Liver (tissue), 10 donors: ENCODE measurements at places on chromosomes 4 and X. TPM values are rescaled to one million over a fixed set of nuclear protein-coding genes. Genes with fewer than 3 reads are reported as not detected.

DNA sequence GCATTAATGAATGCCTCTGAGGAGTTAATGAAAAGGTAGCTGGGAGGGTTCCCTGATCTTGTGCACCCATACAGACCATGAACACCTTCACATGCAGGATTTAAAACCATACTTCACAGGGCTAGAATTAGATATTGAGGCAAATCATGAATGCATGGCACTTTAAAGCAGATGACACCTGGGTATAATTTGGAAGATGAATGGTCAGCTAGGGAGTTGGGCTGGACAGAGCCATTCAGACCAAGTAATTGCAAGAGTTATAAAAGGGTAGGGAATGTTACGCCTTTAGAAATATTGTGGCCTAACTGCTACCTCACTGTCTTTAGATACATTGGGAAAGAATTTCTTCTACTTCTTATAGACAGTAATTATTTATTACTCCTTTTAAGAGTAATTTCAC, 89.1 kb upstream of the ZNF827 start:
- H3K27ac ChIP-seq, result no peak overlapping the region
- DNase-seq, result no peak
- no peaks in the 10 kb centered on the region for H3K4me1 ChIP-seq
- H3K27me3 ChIP-seq, result no peaks in the 10 kb centered on the region
- H3K36me3 ChIP-seq, result no peaks in the 10 kb centered on the region

GRCh38 chr4:147779451-147779850, 47.6 kb downstream of the ARHGAP10 start:
- H3K27me3 ChIP-seq, result no peaks in the 10 kb centered on the region
- no peak overlapping the region for H3K4me3 ChIP-seq
- H3K36me3 ChIP-seq, result no peaks in the 10 kb centered on the region
- no peaks in the 10 kb centered on the region for H3K4me1 ChIP-seq

DNA sequence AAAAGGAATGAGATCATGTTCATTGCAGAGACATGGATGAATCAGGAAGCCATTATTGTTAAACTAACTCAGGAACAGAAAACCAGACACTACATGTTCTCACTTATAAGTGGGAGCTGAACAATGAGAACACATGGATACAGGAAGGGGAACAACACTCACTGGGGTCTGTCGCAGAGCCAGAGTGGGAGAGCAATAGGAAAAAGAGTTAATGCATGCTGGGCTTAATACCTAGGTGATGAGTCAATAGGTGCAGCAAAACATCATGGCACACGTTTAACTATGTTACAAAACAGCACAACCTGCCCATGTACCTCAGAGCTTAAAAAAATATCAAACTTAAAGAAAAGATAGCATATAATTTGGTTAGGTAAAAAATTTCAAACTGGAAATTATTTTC, 281.4 kb downstream of the PABPC4L start:
- no peak overlapping the region for H3K27ac ChIP-seq
- no peaks in the 10 kb centered on the region for H3K4me1 ChIP-seq
- H3K4me3 ChIP-seq, result no peak overlapping the region
- no peaks in the 10 kb centered on the region for H3K36me3 ChIP-seq
- no peaks in the 10 kb centered on the region for H3K27me3 ChIP-seq

GRCh38 chr4:86155766-86156165, 204.1 kb downstream of the MAPK10 start:
- no peak overlapping the region for H3K4me3 ChIP-seq
- no peak for DNase-seq
- no peaks in the 10 kb centered on the region for H3K4me1 ChIP-seq
- no peaks in the 10 kb centered on the region for H3K36me3 ChIP-seq
- H3K27me3 ChIP-seq, result no peaks in the 10 kb centered on the region

- peaks cover 5% of the 10 kb centered on the region for H3K4me1 ChIP-seq
Observed at GRCh38 chrX:12955882-12956703, 18.8 kb upstream of the TMSB4X start.

- no peak overlapping the region for H3K4me3 ChIP-seq
- H3K36me3 ChIP-seq, result no peaks in the 10 kb centered on the region
- H3K4me1 ChIP-seq, result no peaks in the 10 kb centered on the region
- H3K27me3 ChIP-seq, result no peaks in the 10 kb centered on the region
- DNase-seq, result no peak
Observed at GRCh38 chr4:78951862-78952472, 12.7 kb upstream of the PAQR3 start.

TCEAL4 gene
- 49.8 TPM for polyA plus RNA-seq
